Germinal center (tissue), 1 donor: ENCODE measurements at places on chromosomes 16 and 17.

GRCh38 chr17:57908278-57908677, 46.9 kb downstream of the CUEDC1 start:
- DNase-seq = no peak

DNA sequence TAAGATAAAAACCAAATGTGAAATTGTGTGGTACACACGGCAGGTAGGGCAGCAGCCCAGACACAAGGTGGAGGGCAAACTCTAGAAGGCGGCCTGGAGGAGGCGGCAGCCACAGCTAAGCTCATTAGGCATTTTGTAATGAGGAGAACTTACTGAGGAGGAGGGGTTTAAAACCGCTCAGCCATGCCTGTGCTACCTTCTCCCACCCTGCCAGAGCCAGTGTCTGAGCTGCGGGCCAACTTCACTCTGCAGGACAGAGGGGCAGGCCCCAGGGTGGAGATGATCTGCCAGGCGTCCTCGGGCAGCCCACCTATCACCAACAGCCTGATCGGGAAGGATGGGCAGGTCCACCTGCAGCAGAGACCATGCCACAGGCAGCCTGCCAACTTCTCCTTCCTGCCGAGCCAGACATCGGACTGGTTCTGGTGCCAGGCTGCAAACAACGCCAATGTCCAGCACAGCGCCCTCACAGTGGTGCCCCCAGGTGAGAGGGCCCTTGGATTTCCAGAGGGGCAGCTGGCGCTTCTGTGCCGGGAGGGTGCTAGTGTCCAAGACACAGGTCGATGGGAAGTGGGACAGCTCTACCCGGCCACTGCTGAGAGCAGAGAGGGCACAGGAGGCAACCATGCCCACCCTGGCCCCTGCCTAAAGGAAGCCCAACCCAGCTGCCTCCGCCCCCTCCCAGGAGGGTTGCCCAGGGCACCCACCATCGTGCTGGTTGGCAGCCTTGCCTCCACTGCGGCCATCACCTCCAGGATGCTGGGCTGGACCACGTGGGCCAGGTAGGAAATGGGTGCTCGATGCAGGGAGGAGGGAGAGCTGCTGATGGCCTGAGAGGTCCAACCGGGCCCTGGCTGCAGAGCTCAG, 4.3 kb upstream of the SYNGR2 start:
- no peak for DNase-seq

GRCh38 chr16:46739934-46740333, 8.2 kb downstream of the MYLK3 start:
- DNase-seq = no peak

DNA sequence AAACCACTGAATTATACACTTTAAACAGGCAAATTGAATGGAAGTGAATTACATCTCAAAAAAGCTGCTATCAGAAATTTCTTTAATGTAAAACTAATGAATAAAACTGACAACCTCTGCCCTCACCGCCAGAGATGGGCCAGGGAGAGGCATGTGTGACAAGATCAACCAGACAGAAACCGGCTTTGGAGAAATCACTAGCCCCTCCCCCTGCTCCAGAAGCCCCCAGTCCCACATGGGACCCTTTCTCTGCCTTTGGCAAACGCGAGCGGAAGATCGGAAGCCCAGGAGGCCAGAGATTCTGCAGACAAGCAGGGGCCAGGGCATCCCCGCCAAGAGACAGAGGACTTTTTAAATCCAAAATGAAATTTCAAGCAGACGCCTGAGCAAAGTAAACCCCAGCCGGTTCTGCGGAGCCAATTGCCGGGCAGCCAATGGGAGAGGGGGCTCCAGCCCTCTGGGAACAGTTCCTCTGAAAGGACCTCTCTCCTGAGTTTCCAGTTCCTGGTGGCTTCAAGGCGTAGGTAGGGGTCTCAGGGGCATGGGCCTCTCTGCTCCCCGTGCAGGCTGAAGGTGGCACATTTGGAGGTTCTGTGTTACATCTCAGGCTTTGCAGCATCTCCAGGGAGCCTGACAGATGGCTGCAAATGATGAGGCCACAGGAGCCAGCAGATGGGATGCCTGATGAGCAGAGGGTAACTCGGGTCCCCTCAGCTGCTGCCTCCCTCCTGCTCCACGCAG, 118.1 kb downstream of the GSG1L start:
- no peak for DNase-seq

DNA sequence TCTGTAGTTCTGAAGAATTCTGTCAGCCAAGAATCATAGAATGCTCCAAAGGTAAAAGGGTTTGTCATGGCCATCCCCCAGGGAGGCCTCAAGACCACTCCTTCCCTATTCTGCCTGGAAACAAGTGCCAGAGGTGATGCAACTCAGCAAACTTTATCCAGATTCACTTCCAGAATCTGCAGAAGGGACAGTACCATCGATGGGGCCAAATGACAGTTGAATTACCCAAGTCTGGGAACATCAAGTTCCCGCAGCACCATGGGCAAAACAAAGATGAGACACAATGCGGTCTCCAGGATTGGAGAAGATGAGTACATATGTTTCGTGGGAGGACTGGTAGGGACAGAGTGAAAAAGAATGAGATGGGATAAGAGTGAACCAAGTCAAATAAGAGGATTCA, 13.7 kb upstream of the TAT start:
- DNase-seq = no peak

DNA sequence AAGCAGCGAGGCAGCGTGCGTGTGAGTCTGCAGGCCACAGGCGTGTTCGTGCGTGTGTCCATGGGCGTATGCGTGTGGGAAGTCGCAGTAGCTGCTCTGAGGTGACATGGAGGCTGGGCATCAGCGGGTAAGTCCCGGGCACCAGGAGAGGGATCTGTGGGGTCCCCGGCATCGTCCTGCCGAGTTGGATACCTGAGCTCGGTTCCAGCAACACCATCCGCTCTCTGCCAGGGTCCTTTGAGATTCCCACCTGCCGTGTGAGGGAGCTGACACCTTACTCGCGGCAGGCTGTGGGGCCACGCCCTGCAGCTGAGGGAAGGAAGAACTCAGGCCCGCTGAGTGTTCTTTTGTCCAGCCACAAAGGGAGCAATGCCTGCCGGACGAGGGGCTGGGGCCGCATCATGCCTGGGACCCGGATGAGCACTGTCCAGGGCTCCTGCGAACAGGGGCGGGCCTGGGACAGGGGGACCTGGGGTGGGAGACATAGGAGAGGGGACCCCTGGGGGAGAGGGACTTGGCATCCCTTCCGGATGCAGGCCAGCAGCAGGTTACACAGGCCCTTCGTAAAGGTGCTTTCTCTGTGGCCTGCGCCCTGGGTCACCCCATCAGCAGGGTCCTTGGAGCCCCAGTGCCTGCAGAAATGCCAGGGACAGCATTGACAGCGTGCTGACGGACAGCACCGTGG, 5.0 kb upstream of the SNAI3 start:
- no peak for DNase-seq

- no peak for DNase-seq
These were observed 17.8 kb downstream of the USP31 start for GRCh38 chr16:23131436-23131835.

DNA sequence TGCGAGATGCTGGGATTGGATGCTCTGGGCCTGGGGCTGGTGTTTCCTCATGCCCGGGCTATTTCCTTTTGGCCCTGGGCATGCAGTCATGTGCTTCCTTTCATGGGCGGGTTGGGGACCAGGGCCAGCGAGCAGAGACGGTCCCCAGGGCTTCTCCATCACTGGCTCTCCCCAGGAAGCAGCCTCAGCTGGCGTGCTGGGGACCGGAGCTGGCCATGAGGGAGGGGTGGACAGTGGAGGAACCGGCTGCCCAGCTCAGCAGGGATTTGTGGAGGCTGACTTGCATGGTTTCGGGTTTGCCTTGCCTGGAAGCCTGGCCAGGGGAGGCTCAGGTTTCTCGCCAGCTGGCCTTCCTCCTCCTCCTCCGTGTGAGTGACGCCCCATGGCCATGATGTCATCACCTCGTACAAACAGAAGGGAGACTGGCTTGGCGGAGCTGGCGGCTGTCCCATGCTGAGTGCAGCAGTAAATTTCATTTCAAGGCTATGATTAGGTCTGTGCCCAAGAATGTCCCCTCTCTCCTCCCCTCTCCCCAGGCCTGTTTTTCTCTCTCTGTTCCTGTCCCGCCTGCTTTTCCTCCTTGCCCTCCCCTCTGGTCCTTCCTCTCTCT, 8.9 kb upstream of the TIMP2 start:
- DNase-seq = no peak

GRCh38 chr17:381516-381915, 28.9 kb upstream of the RPH3AL start:
- DNase-seq = no peak

DNA sequence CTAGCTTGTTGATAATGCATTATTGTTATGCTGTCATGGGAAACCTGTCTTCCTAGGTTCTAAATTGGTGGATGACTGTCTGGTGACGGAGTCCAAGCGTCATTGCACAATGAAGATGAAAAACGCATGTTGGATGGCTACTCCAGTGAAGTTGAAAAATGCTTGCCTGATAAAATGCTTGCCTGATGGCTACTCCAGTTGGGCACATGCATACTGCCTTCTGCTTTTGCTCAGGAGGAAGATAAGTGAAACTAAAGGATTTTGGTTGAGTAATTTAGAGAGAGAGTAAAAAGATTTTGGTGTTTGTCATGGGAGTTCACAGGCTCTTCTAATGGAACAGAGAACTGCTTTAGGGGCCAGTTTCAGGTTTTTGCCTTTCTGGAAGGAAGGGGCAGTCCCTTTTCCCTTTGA, 118.6 kb downstream of the PRKCA start:
- DNase-seq = no peak

DNA sequence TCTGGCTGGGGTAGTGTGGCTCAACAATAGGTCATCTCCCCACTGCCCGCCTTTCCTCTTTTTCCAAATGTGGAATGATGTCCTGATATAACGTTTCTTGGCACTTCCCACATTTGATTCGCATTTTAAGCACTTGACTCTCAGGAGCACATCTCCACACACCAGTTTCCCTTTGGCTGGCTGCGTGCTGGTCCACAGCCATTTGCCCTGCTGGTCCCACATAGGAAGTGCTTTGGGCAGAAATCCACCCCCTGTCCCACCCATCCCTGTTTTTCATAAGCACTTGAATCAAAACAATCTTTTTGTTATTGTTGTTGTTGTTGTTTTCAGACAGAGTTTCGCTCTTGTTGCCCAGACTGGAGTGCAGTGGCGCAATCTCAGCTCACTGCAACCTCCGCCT, 24.0 kb upstream of the TNFRSF13B start:
- no peak for DNase-seq

DNA sequence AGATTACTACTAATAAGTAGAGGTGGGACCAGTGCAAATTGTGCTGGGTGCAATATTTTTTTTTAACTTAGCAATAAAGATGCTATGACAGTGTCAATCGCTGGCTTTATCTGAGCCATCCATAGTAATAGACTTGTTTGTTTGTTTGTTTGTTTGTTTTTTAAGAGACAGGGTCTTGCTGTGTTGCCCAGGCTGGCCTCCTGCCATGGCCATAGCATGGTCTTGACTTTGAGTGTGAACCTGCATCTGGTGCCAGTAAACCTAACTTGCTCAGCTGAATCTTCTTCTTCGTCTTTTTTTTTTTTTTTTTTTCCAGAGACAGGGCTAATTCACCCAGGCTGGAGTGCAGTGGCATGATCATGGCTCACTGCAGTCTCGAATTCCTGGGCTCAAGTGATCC, 46.6 kb downstream of the ZNRF1 start:
- DNase-seq = no peak

DNA sequence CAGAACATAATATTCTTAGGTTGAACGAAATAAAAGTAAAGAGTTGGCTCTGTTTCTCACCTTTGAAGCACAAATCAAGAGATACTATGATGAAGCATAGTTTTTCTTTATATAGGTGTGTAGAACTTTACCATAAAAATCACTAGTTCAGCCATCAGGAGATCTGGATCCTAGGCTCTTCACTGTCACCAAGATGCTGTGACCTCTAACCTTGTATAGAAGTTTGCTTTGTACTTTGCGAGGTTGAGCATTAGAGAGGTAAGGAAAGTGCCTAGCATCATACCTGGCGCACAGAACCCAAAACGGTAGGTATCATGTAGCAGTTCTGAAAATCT, 553 bp upstream of the CDC6 start:
- DNase-seq = no peak

DNA sequence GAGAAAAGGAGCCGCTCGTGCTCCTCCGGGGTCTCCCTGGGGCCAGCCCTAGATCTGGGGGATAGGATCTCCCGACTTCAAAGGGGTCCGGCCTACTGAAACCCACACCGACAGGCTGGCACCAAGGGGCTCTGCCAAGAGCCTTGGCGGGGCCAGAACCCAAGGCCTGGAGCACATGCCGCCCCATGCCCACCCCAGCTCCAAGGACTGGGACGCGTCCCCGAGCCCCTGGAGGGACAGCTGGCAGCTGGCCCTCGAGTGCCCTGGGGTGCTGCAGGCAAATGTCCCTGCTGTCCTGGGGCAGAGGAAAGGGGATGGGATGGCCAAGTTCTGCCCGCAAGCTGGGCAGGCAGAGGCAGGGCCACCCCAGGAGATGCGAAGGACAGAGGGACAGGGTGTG, 31.8 kb upstream of the ZFPM1 start:
- DNase-seq = no peak

GRCh38 chr16:8851761-8852403, 16.9 kb downstream of the CARHSP1 start:
- DNase-seq = no peak

- no peak for DNase-seq
These were observed 3.4 kb upstream of the HSBP1 start for GRCh38 chr16:83804366-83804765.

DNA sequence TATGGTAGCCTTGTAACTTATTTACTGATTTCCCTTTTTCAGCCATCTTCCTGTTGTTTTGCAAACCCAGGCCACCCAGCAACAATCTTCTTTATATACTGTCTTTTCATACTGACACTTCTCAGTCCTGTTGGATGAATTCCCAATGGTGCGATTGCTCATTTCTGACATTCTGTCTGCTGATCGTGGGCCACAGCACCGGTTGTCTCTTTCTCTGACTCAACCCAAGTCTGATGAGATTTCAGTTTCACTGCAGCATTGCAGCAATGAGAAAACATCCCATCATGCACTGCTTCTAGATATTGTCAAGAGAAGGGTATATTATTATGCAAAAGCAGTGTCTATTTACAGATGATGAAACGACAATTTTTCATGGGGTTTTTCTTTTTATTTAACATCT, 349.2 kb upstream of the HSBP1 start:
- peak; percentile 20 for DNase-seq

DNA sequence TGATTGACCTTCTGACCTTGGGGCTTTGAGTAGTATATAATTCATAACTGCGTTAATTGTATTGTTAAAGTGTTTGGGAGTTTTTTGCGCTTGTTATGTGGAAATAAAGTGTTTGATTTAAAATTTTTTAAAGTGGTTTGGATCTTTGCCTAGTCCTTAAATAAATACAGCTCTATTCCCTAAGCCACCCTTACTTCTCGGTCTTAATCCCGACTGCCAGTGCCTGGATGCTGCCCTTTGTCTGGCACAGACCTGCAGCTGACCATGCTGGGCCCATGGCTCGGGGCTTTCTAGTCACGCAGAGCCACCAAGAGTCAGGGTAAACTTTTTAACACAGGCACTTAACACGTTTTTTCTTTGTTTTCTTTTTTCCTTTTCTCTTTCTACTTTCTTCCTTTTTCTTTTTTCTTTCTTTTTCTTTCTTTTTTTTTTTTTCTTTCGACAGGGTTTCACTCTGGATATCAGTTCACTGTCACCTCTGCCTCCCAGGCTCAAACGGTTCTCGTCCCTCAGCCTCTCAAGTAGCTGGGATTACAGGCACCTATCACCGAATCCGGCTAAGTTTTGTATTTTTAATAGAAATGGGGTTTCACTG, 19.6 kb upstream of the SLC5A11 start:
- no peak for DNase-seq

GRCh38 chr17:2444382-2444781, 43.5 kb upstream of the MNT start:
- no peak for DNase-seq
